ENCODE measurements at places on chromosomes 4 and X.

- no peak for DNase-seq
Observed at GRCh38 chr4:4694296-4694772, 152.5 kb upstream of the STX18 start.

DNA sequence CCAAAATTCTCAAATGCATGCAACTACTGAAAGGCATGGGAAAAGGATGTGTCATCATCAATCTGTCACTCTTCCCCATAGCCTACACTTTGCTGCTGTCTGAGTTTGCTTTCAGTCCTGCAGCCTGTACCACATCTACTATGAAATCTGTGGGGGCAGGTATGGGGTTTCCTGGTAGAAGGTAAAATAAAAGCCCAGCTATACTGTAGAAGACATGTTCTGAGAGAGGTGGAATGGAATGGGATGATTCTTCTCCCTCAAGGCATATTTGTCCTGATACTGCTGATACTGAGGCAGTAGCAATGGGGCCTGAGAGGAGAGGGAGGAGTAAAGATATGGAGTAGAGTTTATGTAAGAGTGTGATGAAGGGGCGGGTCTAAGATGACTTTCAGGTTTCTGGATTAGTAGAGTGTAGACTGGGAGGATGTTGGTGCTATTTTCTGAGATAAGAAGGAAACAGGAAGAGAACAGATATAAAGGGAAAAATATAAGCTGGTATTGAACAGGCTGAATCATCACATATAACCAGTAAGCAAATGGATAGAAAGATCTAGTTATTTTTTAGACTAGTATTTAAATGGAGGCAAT lies 38.7 kb upstream of the GYPA start:
- no peak for DNase-seq

DNA sequence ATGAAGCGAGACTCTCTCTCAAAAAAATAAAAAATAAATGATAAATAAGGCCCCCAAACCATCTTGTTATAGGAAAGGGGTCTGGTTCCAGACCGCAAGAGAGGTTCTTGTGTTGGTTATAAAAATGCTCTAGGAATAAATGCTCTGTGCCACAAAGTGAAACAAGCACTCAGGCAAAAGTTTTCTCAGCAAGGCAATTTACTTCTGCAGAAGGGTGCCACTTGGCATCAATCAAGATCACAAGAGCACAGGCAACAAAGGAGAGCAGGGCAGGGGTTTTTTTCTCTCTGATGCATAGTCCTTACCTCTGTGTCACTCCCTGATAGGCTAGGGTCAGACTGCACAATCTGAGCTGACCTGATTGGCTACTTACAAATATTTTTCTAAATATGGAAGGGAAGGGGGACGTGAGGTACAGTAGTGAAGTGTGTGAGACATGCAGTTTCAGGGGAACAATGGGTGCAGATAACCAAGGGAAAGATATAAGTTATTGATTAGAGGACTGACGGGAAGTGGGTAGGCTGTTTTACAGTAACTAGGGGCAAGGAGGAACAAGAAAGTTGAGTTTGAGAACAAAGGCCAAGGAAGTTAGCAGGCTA lies 29.8 kb upstream of the FUNDC1 start:
- DNase-seq, result no peak

- DNase-seq, result no peak
Observed at GRCh38 chr4:150584111-150584915, 2.4 kb downstream of the MAB21L2 start.

- DNase-seq, result no peak
Observed at GRCh38 chrX:124860736-124861135, 458.9 kb upstream of the TEX13C start.

GRCh38 chr4:59936566-59936965 lies 1263.6 kb upstream of the ADGRL3 start:
- DNase-seq, result no peak

All from astrocyte (in vitro differentiated cells and primary cell).